Hippocampal formation (tissue), 2 donors: ENCODE measurements at places on chromosomes 6 and 20.

DNA sequence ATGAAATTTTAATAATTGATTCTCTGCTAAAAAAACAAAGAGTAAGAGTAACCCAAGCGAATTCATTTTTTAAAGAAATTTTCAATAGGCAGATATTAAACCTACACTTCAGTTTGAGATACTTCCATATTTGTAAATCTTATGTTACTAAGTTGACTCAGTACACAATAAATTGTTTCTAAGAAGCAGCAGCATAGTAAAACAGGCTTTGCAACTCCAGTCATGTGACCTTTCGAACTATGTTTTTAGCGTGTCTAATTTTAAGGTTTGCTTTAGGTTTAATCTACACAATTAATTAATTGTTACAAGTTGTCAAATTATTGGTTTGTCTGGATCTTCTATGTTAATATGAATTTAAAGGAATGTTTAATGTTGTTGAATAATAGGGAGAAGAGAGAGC is 708.9 kb upstream of the CITED2 start:
- DNase-seq = no peak

- no peak for DNase-seq
Measured at GRCh38 chr20:25389858-25390537, 637 bp downstream of the ABHD12 start.

GRCh38 chr6:44036699-44037101 is 90.6 kb downstream of the MRPL14 start:
- DNase-seq = no peak

GRCh38 chr20:41095110-41095969 is 42.0 kb upstream of the PLCG1 start:
- peak; percentile 11 for DNase-seq

DNA sequence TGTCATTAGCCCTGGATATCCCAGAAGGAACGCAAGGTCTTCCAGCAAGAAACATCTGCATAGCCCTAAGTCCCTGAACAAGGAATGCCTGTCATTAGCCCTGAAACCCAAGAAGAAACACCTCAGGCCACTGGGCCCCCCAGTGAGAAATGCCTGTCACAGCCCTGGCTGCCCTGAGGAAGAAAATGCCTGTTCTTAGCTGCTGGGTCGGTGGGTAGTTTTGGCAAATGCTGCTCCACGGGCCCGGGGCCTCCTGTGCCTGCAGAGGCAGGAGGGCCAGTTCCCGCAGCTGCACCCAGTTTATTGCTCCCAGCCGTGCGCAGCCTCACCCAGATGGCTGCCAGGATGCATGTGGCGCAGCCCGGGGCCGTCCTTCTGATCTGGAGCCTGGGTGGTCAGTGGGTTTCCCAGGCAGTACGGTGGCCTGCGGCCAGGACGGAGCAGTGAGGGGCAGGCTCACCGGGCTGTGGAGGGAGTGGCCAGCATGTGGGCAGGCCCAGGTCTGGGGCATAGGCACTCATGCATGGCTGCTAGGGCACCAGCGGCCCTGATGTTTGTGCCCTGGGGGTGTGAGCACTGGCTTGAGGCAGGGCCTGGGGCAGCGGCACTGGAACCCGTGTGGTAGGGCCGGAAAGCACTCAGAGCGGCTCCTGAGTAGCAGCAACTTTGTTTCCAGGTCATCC is 219.0 kb downstream of the ERMARD start:
- no peak for DNase-seq

- no peak for DNase-seq
Measured at GRCh38 chr6:148395583-148396101, 53.0 kb downstream of the SASH1 start.

DNA sequence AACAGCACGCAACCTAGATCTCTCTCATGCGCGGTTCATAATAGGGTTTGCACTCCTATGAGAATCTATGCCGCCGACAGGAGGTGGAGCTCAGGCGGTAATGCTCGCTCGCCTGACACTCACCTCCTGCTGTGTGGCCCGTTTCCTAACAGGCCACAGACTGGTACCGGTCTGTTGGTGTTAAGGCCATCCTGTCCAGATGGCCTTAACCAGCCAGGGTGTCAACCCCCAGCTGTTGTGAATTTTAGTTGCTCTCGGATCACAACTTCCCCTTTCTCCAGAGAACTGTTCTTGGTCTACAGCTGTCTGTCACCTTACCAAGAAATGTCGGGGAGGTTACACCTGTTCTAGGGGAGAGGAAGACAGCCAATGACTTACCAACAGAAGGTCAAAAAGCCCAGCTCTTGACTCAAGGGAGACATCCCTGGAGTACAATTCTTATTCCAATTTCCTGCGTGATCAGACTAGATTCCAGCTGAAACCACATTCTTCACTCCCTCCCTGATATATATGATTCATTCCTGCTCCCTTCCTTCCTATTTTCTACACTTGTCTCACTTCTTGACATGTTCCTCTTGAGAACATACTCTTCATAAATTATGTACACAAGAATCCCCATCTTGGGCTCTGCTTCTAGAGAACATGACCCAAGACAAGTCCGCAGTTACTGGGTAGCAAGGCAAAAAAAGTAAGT is 23.1 kb upstream of the DNAAF9 start:
- no peak for DNase-seq

- DNase-seq = no peak
Measured at GRCh38 chr6:166955121-166955864, 1.1 kb downstream of the RNASET2 start.

DNA sequence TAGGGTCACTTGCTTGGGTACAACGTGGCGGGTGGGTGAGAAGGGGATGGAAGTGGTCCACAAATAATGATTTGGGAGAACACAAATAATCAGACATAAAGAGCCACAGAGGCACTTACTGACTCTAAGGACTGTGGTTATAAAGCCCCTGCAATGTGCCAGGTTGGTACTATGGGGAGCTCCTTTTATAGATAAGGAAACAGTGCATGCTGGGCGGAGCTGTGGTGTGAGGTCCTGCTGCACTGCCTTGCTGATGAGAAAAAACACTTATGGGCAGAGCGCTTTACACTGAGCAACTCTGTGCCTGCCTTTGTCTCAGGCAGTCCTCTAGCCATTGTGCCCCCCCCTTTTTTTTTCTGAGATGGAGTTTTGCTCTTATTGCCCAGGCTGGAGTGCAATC is 29.1 kb upstream of the SCRT2 start:
- no peak for DNase-seq

DNA sequence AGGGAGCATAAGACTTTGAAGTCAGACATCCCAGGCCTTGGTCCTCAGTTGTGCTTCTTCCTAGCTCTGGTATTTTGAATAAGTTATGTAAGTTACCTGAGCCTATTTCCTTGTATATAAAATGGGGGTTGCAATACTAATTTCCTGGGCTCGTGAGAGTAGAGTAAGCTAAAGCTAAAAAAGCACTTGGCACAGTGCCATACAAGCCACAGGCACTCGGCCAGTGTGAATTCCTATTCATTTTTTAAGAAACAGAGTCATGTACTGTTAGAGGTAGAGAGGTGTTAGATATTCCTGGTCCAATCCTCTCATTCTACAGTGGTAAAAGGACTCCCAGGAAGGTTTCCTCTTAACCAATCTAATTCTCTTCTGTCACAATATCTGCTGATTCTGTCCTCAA is 79.6 kb upstream of the EPB41L1 start:
- no peak for DNase-seq
